Activated naive CD8-positive, alpha-beta T cell treated with anti-CD3 and anti-CD28 coated beads for 36 hours (primary cell): ENCODE measurements at places on chromosomes 6 and 20. TPM values are rescaled to one million over a fixed set of nuclear protein-coding genes. Genes with fewer than 3 reads are reported as not detected.

The SIRPA gene
- 0.31 TPM for total RNA-seq

The NKX2-4 gene
- total RNA-seq, result not detected

The EBF4 gene
- total RNA-seq, result 0.66 TPM

The SLCO4A1 gene
- total RNA-seq, result 56.9 TPM

The COL20A1 gene
- total RNA-seq, result not detected

The ZNF165 gene
- 4.3 TPM for total RNA-seq

The CGA gene
- total RNA-seq, result not detected

The RIMS1 gene
- total RNA-seq, result not detected

The SSTR4 gene
- not detected for total RNA-seq

The SAMD5 gene
- not detected for total RNA-seq

The BNIP5 gene
- total RNA-seq, result not detected

The FAM184A gene
- total RNA-seq, result 2.7 TPM

The FKBP1C gene
- 1.5 TPM for total RNA-seq

The FKBP5 gene
- 110 TPM for total RNA-seq

The DZANK1 gene
- total RNA-seq, result 1.9 TPM

The BPIFB4 gene
- total RNA-seq, result not detected

The PLN gene
- total RNA-seq, result not detected

The OR2J3 gene
- not detected for total RNA-seq

The GABRR1 gene
- total RNA-seq, result not detected

The UTRN gene
- total RNA-seq, result 41.6 TPM

The TMEM244 gene
- total RNA-seq, result not detected

The PM20D2 gene
- total RNA-seq, result 28.1 TPM

The TNF gene
- 115 TPM for total RNA-seq

The TOP1 gene
- 102 TPM for total RNA-seq

The GRIK2 gene
- total RNA-seq, result not detected

The CNKSR3 gene
- 1.3 TPM for total RNA-seq

The OLIG3 gene
- total RNA-seq, result 0.21 TPM

The VGLL2 gene
- not detected for total RNA-seq

The MAFB gene
- not detected for total RNA-seq

The FAM162B gene
- total RNA-seq, result not detected

The CENPW gene
- 62.5 TPM for total RNA-seq

The PLA2G7 gene
- not detected for total RNA-seq

The CST4 gene
- total RNA-seq, result not detected

The NHLRC1 gene
- 0.19 TPM for total RNA-seq

The ZSCAN31 gene
- total RNA-seq, result 2.5 TPM
